ENCODE measurements at places on chromosomes 4 and X. TPM values are rescaled to one million over a fixed set of nuclear protein-coding genes. Genes with fewer than 3 reads are reported as not detected.

- H3K36me3 ChIP-seq, result no peaks in the 10 kb centered on the region
- H3K4me3 ChIP-seq, result no peak overlapping the region
- H3K27ac ChIP-seq, result no peak overlapping the region
- no peaks in the 10 kb centered on the region for H3K27me3 ChIP-seq
- DNase-seq, result peak; percentile 34
- H3K4me1 ChIP-seq, result no peaks in the 10 kb centered on the region
Observed at GRCh38 chrX:151789179-151789800, 54.7 kb downstream of the CNGA2 start.

The XK gene
- 0.26 TPM for total RNA-seq

The CYLC1 gene
- not detected for total RNA-seq

GRCh38 chr4:32318926-32319325 lies 1598.8 kb downstream of the PCDH7 start:
- no peaks in the 10 kb centered on the region for H3K27me3 ChIP-seq
- H3K4me1 ChIP-seq, result no peaks in the 10 kb centered on the region
- H3K4me3 ChIP-seq, result no peak overlapping the region
- H3K36me3 ChIP-seq, result no peaks in the 10 kb centered on the region
- no peak overlapping the region for H3K27ac ChIP-seq
- no peak for DNase-seq

The AADAT gene
- total RNA-seq, result 20.9 TPM

DNA sequence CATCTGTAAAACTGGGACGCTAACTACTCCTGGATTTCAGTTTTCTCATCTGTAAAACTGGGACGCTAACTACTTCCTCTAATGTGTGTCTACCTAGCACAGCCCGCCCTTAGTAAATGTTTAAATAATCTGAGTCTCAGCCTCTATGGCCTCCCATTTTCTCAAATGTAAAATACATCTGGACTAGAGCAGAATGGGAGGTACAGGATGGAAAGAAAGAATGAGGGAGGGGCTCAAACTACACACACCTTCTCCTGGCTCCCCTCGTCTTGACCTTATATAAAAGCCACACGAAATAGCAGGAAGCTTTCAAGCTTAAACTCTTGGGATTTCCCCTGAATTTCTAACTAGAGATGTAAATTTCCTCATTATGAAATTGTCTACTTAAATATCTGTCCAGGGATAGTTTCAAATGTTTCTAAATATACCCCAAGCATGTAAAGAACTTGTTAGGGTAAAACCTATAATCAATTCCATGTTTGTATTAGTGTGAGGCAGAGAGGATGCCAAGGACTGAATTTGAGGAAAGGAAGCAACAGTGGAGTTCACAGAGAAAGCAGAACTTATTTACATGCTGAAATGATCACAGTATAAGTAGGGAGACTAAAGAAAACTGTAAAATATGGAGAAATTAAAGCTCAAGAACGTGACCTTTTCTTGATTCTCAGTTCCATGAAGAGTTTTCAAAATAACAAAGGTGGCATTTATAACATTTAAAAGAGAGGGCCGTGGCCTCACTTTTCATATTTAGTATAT lies 220.0 kb downstream of the NWD2 start:
- H3K4me3 ChIP-seq, result no peak overlapping the region
- DNase-seq, result no peak
- no peaks in the 10 kb centered on the region for H3K4me1 ChIP-seq
- no peaks in the 10 kb centered on the region for H3K36me3 ChIP-seq
- H3K27ac ChIP-seq, result no peak overlapping the region

The PLP1 gene
- total RNA-seq, result 0.88 TPM

The CFI gene
- total RNA-seq, result 52.5 TPM

The ADRA2C gene
- 36.4 TPM for total RNA-seq

DNA sequence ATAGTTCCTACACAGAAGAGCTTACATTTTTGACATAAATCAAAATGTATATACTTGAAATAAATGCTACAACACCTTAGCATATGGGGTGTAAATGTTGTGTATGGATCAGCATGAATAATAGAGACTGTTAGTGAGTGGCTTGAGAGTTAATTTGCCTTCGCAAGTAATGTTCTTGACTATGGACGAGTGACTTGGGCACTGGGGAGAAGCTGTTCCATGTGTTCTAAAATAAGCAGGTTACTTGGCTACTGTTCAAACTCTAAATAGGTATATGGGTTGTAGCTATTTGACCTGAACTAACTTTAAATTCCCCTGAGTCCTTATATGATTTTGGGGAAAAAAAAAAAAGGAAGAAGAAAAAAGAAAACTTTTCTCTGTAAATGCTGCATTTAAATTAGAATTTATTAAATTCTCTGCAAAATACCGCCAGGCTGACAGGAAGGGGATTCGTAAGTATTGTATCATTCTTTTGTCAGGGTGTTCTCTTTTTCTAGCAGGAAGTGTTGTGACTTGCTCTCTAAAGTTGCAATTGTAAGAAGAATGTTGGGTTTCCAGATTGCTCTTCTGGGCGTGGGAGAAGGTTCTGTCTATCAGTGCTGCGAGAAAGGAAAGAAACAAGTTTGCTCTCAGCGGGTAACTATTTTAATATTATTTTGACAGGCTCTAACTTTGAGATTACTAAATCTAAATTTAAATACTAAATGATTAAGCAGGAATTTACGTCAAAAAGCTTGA lies 32.2 kb downstream of the PLS3 start:
- peak overlapping the region; percentile 53 for H3K27ac ChIP-seq
- DNase-seq, result no peak
- H3K27me3 ChIP-seq, result no peaks in the 10 kb centered on the region
- H3K4me3 ChIP-seq, result no peak overlapping the region
- peaks cover 7% of the 10 kb centered on the region for H3K4me1 ChIP-seq
- no peaks in the 10 kb centered on the region for H3K36me3 ChIP-seq

DNA sequence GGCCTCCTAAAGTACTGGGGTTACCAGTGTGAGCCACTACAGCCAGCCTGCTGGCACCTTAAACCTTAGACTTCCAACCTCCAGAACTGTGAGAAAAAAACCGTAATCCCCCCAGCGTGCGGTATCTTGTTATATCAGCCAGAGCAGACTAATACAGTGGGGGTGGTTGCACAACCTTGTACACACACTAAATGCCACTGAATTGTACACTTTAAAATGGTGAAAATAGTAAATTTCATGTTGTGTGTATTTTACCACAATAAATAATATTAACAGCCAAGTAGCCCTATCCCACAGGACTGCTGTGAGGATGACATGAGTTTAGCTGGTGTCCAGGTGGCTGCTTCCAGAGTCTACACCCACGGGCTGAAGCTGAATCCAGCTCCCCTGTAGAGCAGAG lies 38.8 kb downstream of the ZBTB49 start:
- H3K27ac ChIP-seq, result no peak overlapping the region
- H3K36me3 ChIP-seq, result no peaks in the 10 kb centered on the region
- no peak overlapping the region for H3K4me3 ChIP-seq
- H3K27me3 ChIP-seq, result no peaks in the 10 kb centered on the region

DNA sequence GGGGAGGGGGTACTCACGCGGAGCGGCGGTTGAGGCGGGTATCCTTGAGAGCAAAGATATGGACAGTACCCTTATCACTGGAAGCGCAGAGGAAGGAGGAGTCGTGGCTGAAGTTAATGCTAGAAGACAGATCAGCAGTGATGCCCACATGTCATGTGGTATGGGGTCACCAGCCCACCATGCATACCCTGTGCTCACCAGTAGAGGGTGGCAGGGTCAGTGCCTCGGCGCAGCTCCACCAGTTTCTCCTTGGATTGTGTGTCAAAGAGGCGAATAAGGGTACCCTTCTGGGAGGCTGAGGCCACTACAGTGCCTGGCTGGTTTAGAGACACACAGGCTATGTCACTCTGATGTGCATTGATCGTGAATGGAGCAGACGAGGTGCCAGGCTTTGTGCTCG lies 1.5 kb upstream of the PRAF2 start:
- no peaks in the 10 kb centered on the region for H3K36me3 ChIP-seq
- no peak overlapping the region for H3K4me3 ChIP-seq
- H3K27ac ChIP-seq, result no peak overlapping the region
- DNase-seq, result no peak

DNA sequence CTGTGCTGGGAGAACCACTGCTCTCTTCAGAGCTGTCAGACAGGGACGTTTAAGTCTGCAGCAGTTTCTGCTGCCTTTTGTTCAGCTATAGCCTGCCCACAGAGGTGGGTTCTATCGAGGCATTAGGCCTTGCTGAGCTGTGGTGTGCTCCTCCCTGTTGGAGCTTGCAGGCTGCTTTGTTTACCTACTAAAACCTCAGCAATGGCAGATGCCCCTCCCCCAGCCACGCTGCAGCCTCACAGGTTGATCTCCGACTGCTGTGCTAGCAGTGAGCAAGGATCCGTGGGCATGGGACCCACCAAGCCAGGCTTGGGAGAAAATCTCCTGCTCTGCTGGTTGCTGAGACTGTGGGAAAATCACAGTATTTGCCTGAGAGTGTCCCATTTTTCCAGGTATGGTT lies 133.8 kb upstream of the UBQLN2 start:
- no peak overlapping the region for H3K4me3 ChIP-seq
- no peak overlapping the region for H3K27ac ChIP-seq
- H3K27me3 ChIP-seq, result no peaks in the 10 kb centered on the region
- no peak for DNase-seq
- no peaks in the 10 kb centered on the region for H3K4me1 ChIP-seq

Data from uterus (tissue), 4 donors.